Cardiac muscle cell (in vitro differentiated cells and primary cell): ENCODE measurements at places on chromosomes 3 and 15. TPM values are rescaled to one million over a fixed set of nuclear protein-coding genes. Genes with fewer than 3 reads are reported as not detected.

The NR2E3 gene
- 0.22 TPM in 1 of 2 replicates, not detected in the other for polyA plus RNA-seq

- DNase-seq: no peak
Measured at GRCh38 chr3:189966843-189967242, 153.9 kb downstream of the P3H2 start.

DNA sequence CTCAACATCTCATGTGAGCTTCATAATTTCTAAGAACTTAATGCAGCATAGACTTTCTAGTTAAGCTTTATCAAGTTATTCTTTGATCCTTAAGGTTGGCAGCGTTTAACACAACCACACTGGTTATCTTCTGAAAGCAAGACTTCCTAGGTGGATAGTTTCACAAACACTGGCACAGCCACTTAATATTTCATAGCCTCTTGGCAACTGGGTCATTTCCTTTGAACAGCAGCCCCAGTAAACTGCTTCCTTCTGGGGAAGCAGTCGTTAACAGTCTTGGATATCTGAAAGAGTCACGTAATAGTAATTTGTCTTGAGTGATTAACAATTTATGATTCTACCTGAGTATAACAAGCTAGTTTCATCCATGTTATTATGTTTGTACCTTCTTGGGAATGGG, 45.9 kb upstream of the ABHD10 start:
- no peak for DNase-seq

GRCh38 chr15:87500240-87500639, 756.3 kb downstream of the NTRK3 start:
- no peak for DNase-seq

DNA sequence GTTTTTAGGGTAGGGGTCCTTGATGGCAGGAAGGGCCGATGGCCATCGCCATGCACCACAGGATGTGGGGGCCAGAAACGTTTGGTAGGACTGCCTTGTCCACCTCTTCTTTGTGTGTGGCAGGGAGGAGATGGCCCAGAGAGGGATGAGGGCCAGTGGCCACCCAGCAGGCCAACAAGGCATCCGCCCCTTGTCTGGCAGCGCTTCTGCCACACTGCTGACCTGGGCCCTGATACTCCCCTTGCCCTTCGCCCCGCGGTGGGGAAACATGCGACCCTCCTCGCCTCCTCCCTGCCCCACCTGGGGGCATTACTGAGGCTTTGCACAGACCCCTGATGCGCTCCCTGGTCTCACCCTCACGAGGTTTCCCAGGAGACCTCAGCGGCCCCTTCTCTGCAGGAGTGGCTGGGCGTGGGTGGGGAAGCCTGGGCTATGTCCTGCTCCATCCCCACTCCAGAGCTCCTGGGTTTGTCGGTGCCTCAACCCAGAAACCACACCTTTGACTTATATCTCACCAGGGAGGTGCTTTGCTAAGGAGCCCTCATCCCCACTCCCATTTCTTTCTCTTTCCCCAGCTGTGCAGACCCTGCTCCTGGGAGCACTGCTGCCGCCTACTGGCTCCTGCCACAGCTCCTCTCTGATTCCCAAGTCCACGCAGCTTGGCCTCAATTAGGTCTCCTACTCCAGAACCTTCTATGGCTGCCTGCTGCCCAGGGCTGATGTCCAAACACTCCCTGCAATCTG, 38.7 kb downstream of the FEM1B start:
- peak; percentile 44 for DNase-seq
